ENCODE measurements at places on chromosomes 6 and 20.

DNA sequence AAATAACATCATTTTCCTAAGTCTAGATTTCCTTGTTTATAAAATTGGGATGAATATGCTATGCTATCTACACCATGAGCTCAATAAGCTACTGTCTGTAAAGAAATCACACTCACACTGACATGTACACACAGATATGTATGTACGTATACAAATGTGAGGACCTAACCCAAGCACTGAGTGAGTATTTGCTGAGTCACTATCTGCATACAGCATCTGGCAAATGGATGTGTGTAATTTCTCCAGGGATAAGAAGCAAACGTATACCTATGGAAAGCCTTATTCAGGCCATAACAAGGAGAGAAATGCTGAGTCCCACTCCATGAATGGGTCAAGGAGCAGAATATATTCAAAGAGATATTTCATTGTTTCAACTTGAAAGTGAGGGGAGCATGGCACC, 153.9 kb downstream of the LPA start:
- no peak for DNase-seq

GRCh38 chr6:16857969-16858592, 96.8 kb upstream of the ATXN1 start:
- no peak for DNase-seq

GRCh38 chr20:48411245-48411644, 416.6 kb downstream of the PREX1 start:
- DNase-seq = peak; percentile 82

- no peak for DNase-seq
These were observed 32.8 kb downstream of the DYNLT1 start for GRCh38 chr6:158611541-158612370.

DNA sequence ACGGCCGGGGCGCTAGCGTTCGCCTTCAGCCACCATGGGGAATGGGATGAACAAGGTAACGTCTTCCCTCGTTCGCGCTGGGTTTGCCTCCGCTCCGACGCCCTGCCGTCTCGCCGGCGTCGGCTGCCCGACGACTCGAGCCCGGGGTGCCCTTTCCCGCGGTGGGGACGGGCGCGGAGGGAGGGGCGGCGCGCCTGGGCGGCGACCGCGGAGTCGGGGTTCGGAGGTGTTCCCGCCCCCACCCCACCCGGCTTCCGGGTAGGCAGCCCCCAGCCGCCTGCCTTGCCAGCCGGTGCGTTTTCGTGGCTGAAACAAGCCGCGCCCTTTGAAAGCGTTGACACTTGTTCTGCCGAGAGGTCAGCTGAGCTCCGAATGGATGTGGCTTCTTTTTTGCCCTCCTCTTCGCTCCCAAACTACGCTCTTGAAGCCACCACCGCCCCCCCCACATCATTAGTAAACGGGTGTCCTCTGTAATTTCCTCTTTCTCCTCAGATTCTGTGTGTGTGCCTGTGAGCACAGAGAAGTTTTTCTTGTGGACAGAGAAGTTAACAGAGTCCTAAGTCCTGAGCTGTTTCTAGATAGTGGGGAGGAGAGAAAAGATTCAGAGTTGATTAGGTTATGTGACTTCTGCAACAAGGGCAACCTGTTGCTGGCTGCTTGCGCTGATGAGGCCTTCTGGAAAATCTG, 362 bp downstream of the DUSP22 start:
- peak; percentile 84 for DNase-seq

DNA sequence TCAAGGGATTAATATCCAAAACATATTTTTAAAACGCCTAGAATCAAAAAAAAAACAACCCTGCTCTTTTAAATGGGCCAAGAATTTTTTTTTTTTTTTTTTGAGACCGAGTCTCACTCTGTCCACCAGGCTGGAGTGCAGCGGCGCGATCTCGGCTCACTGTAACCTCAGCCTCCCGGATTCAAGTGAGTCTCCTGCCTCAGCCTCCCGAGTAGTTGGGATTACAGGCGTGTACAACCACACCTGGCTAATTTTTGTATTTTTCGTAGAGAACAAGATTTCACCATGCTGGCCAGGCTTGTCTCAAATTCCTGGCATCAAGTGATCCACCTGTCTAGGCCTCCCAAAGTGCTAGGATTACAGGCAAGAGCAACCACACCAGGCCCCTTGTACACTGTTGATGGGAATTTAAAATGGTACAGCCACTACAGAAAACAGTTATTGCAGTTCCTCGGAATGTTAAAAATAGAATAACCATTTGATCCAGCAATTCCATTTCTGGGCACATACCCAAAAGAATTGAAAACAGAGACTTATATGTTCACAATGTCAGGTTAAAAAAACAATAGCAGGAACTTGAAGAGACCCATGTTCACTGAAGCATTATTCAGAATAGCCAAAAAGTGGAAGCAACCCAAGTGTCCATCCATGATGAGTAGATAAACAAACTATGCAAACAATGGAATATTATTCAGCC, 3.1 kb upstream of the MYL9 start:
- DNase-seq = no peak

All from pons (tissue), 1 donor.